HCT116 (cell line): ENCODE measurements at places on chromosomes 5 and 9. TPM values are rescaled to one million over a fixed set of nuclear protein-coding genes. Genes with fewer than 3 reads are reported as not detected.

DNA sequence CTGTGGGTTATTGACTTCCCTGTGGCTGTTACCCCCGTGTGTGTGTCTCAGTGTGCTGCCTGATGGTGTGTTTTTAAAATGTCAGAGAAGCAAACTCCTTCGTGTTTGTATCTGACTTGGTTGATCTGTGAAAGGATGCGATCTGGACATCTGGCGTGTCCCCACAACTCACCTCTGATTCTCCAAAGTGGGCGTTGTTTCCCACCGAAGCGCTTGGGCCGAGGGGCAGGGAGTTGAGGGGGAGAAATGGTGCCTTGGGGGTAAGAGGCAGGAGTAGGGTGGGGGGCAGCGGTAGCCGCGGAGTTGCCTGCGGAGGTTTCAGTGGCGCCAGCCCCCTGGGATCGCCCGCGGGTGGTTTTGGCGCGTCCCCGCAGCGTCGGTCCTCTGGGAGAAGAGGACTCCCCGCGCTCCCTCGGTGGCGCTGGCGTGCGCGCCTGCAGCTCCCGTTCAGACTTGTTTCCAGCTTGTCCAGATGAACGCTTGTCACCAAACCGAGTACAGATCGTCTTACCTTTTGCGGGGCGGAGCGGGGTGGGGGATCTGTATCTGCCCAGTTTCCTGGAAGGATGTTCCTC, 1.1 kb downstream of the MAST4 start:
- DNase-seq = no peak

The PCDHGB1 gene
- total RNA-seq = 0.15 TPM

GRCh38 chr5:14571901-14572300, 9.7 kb upstream of the OTULINL start:
- no peak for DNase-seq

- DNase-seq = no peak
These were observed 99.4 kb upstream of the SAP30L start for GRCh38 chr5:154346427-154346826.

DNA sequence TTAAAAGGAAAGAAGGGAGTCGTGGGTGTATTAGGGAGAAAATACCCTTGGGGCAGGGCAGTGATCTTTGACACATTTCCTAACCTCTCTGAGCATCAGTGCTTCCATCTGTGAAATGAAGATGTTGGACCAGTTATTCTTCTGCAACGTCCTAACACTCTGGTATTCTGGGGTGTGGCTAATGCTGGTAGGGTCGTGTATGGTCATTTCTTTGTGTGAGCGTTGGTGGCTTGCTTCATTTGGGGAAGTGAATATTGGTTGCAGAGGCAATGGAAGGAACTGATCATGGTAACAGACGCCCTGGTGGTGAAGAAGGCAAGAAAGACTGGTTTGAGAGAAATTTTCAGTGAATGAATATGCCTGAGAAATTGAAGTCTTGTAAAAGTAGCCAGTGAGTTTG, 67.9 kb upstream of the TTC23L start:
- no peak for DNase-seq

The PKD2L2 gene
- not detected for total RNA-seq

DNA sequence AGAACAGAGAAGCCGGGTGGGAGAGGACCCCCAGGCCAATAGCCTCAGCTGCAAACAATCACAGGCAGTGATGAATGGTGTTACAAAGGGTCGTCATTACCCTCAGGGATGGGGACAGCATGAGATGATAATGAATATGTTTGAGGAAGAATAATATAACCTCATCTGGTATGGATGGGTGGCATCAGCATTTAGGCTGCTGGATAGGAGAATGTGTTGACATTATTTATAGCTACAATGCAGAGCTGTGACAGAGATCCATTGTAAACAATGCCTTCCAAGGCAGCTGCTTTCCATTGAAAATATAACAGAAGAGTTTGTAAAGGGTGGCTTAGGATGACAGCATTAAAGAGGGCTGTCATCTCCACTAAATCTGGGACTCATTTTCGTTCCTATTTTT, 365.5 kb downstream of the KCNN2 start:
- no peak for DNase-seq
